Astrocyte (in vitro differentiated cells and primary cell): ENCODE measurements at places on chromosomes 6 and 20. TPM values are rescaled to one million over a fixed set of nuclear protein-coding genes. Genes with fewer than 3 reads are reported as not detected.

Gene PSORS1C2
- not detected in 2 replicates for total RNA-seq

GRCh38 chr6:158826819-158827501, 7.8 kb upstream of the EZR start:
- no peaks in the 10 kb centered on the region for H3K36me3 ChIP-seq
- no peaks in the 10 kb centered on the region for H3K4me1 ChIP-seq
- DNase-seq, result no peak

- H3K36me3 ChIP-seq, result no peaks in the 10 kb centered on the region
- no peak for DNase-seq
Observed at GRCh38 chr20:53884859-53885541, 185.4 kb downstream of the BCAS1 start.

- H3K36me3 ChIP-seq, result no peaks in the 10 kb centered on the region
- no peaks in the 10 kb centered on the region for H3K4me1 ChIP-seq
- no peak for DNase-seq
- H3K4me3 ChIP-seq, result no peak overlapping the region
Observed at GRCh38 chr6:168667428-168667805, 226.4 kb downstream of the SMOC2 start.

GRCh38 chr6:97632341-97632740, 349.3 kb upstream of the MMS22L start:
- DNase-seq, result no peak
- H3K4me1 ChIP-seq, result peaks cover 8% of the 10 kb centered on the region
- H3K27ac ChIP-seq, result no peak overlapping the region
- no peak overlapping the region for H3K4me3 ChIP-seq

Gene SIRPB2
- total RNA-seq, result not detected in 2 replicates
